C1 segment of cervical spinal cord (tissue), 14 donors: ENCODE measurements at places on chromosomes 16 and 17.
A peak's percentile ranks its signal among the peaks of the same experiment; 100 is the strongest.

DNA sequence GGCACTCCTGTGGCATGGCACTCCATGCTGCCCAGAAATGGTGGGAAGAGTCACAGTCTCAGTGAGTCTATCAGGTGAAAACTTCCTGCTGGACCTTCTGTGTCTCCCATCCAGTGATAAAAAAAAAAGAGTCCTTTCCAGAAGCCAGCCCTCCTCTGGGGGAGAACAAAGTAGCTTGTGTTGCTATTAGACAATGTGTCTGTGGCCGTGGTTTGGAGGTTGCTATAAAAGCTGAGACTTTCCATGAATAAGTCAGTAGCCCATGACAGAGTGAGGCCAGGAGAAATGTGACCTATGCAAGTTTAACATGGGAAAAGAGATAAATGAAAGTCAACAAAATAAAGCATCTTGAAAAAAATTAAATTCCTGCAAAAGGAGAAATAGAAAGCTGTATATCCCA, 250.7 kb upstream of the MON1B start:
- no peak for DNase-seq

DNA sequence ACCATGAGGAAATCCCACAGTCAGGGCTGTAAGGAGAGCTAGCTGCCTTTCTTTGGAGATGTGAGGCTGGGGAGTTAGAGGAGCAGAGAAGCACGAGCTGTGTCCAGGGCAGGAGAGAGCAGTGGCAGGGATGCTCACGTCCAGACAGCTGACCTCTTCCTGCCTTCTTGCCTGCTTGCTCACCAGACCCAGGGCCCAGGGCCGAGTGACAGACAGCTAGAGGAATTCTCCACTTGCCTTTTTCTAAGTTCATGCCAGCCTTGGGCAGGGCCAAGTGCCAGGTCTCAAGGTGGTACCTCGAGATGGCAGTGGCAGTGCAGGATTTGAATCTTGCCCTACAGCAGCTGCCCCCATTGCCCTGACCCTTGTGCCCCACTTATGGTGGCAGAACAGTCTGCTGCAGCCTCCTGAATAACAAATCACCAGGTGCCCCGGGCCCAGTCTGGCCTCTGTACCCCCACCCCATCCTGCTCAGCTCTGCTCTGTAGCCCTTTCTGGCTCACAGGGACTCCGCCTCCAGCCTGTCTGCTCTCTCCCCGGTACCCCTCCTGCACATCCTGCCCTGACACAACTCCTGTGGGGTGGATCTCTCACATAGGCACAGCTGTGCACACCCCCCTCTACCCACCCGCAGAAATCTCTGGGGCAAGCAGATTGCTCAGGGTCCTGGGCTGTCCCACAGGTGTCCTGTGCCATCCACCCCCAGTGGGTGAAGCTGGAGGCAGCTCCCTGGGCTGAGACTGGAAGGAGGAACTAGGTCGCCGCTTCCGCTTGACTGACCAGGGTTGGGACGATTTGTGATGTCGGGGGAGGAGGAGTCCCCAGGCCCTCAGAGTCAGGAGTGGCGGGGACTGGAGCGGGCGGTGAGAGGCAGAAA, 25.9 kb downstream of the GRIN2C start:
- peak; percentile 22 for DNase-seq

DNA sequence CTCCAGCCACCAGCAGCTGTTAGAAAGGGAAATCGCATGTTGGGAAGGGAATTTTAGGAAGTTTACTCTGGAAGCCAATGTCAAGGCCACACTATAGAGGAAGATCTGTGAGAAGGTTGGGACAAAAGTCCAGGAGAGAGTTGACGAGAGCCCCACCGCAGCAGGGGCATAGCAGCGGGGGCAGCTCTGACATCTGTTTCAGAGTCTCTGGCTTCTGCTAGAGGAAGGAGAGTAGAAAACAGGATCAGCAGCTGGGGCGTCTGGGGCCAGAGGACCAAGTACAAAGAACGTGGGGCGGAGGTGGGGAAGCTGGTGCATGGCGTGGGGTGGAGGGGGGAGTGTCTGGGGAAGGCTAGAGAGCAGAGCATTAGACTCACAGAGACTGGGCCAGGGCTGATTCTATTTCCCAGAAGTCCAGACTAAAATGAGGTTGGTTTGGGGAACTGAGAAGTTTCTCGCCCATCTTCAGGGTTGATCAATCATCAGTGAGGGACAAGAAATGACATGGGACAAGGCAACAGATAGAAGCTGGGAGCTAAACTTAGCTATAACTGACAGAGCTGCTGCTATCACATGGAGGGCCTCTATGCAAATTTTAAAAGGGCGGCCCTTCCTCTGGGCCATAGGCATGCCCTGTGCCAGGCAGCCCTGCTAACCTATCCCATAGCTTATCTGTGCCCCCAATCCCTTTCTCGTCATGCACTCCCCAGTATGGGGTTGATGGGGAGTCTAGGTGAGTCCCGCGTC, 1.2 kb downstream of the RABEP2 start:
- no peak for DNase-seq

DNA sequence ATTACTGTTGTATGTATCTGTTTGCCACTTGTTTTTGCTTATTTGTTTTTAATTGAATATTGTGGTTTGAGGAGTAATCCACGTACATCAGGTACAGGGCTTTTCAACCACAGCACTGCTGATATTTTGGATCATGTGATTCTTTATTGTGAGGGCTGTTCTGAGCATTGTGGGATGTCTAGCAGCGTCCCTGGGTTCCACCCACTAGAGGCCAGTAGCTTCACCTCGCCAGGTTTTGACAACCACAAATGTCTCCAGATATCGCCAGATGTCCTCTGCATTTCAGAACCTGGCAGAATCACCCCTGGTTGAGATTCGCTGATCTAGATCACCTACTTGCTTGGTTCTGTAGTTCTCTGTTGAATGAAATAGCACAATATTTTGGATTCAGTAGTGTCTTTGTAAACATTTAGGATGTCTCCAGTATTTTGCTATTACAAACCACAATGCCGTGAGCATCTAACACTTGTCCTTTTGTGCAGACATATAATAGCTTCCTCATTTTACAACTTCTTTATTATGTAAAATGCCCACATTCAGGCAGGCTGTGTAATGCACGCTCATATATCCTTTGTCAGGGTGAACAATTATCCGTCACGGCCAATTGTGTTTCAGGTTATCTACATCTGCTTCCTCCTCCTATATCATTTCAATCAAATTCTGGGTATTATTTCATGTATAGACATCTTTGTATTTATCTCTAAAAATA, 380.3 kb downstream of the SNX29 start:
- DNase-seq, result no peak

DNA sequence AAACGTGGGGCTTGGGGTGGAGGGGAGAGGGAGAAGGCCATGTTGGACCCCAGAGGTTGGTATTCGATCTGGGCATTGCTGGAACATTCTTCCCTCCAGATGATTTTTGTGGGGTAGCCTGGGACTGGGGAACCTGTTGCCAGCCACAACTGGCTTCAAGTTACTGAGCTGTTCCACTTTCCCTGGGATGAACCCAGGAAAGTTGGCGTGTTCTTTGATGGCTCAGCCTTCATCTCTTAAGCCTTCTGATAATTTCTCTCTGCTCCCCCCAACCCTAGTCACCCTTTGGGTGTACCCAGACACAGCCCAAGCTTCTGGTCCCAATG, 2.1 kb downstream of the TBX21 start:
- DNase-seq, result no peak

- DNase-seq, result no peak
Observed at GRCh38 chr16:1763521-1764511, 7.5 kb downstream of the NME3 start.

DNA sequence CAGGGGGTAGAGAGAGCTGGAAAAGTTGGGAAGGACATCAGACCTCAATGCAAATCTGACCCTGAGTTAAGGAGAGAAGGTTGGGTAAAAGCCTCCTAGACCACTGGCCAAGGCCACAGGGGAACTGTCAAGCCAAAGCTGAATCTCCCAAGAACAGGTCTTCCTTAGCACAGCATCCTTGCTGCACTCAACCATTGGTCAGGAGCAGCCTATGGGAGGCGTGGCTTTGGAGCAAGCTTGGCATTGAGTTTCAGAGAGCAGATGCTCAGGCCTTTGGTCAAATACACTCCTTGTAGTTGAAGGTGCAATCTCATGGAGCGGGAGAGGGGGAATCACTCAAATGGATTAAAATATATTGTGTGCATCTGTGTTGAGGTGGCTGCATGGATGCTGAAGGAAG, 21.8 kb downstream of the SOX9 start:
- no peak for DNase-seq

DNA sequence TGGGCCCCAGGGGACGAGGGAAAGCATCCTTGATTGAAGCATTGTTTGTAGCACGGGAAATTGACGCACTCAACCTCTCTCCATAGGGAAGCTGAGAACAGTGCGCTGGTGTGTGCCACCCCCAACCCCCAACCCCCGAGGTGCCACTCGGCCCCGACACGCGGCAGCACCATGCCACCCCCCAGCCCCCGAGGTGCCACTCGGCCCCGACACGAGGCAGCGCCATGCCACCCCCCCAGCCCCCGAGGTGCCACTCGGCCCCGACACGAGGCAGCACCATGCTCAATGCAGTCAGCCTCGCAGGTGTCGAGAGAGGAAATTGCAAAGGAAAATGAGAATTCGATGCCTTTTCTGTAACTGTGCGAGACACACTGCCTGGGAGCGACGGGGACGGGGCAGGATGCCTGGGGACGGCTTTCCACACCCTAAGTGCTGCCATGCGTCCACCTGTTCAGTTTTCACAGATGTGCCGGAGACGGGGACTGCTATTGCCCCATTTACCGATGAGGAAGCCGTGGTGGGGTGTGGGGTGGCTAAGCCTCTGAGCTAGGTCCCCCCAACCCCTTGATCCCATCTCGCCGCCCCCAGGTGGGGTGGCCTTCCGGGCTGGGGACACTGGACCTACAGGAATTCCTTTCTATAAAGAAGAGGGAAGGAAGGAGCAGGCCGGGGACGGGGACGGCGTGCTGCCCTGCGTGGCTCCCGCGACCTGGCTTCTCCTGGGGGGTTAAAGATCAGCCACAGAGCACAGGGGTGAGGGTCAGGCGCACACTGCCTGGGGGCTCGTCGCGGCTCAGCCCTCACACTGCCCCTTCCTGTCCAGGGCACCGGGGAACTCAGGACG, 9.8 kb downstream of the CBFA2T3 start:
- DNase-seq, result no peak

DNA sequence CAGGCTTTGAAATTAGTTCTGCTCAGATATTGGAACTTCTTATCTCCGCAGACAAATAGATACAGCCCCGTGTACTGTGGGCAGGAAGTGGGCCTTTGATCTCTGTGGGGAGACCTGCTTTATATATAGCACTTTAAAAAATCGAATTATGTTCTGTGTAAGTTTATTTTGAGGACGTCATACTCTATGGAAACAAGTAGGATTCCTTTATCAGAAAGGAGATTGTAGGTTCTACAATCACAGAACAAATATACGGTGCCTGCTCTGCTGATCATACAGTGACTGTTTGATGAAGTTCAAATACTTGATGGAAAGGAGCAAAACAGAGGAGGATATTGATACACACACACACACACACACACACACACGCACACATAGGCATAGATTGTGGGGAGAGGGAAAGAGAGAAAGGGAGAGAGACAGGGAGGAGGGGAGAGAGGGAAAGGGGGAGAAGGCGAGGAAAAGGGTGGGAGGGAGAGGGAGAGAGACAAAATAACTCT, 14.7 kb upstream of the TMEM220 start:
- DNase-seq, result no peak

DNA sequence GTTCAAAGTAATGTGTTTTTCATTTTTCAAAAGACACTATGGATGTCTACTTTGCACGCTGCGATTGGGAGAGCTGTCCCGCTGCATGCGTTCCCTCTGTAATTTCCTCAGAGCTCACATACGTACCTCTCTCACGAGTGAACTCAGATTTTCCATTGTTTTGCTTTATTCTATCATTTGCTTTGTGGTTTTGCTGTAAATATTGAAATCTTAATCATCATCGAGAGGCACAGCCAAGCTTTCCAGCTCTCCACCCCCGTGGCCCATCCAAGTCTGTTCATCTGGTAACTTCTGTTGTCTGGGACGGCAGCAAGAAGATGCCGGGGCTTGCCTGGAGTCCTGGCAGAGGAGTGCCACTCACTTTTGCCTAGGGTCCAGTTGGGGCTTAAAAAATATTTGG, 21.1 kb downstream of the TMC6 start:
- DNase-seq, result no peak

- no peak for DNase-seq
Observed at GRCh38 chr16:72362973-72363372, 191.0 kb upstream of the PMFBP1 start.
